GM12865 (cell line): ENCODE measurements at places on chromosomes 16 and 17.

DNA sequence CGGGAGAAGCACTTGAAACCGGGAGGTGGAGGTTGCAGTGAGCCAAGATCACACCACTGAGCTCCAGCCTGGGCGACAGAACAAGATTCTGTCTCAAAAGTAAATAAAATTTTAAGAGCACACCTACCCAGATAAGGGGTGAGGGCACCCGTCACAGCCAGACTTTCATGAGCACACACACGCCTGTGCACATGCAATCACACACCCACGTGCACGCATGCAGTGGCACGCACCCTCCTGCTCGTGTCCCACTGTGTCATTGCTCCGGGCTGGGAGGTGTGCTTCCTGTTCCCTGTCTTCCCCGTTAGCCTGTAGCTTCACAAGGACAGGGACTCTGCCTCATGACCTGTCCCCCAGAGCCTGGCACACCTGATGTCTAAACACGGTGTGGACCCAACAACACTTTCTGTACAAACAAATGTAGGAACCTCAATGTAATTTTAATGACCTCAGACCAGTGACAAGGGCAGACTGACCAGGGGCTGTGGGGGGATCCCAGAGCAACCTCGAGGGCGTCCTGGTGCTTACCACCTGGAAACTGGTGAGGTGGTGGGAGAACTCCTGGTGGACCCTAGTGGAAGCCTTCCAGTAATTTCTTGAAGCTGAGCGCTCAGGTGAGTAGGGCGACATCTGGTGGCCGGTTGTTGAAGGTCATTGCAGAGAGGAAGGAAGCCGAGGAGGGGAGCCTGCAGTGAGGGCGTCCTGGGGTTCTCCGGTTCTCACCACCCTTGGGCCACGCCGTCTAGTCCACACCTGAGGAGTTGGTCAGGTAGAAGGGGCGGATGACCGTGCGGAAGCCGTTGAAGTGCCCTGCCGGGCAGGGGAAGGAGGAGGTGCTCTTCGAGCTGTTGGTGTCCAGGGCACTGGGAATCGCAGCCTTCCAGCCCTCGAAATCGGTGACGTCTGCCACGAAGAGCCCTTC, 8.6 kb downstream of the LGALS3BP start:
- DNase-seq = peak; percentile 77

GRCh38 chr17:80517641-80518040, 27.0 kb upstream of the RPTOR start:
- no peak for DNase-seq

DNA sequence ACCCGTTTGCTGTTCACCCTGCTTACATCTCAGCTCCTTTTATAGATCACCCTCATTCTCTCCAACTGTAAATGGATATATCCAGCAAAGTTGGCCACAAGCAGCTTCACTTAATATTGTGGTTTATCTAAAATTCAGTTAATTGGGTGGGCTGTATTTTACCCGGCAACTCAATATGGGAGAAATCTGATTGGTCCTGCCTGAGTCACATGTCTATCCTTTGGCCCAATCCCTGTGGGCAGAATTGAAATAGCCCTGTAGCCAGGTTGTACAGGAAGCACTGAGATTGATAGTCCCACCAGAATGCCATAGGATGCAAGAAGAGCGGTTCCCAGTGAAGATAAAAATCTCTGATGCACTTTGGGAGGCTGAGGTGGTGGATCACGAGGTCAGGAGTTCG, 73.2 kb downstream of the AIPL1 start:
- no peak for DNase-seq

GRCh38 chr17:2184993-2185931, 118.3 kb downstream of the SMG6 start:
- DNase-seq = no peak

GRCh38 chr17:38857271-38857670, 3.8 kb upstream of the RPL23 start:
- DNase-seq = no peak

- no peak for DNase-seq
Measured at GRCh38 chr16:80958284-80958683, 48.4 kb downstream of the CMC2 start.

GRCh38 chr17:73282629-73283028, 20.9 kb upstream of the CPSF4L start:
- no peak for DNase-seq

- DNase-seq = no peak
Measured at GRCh38 chr16:74773446-74774222, 986 bp downstream of the FA2H start.

GRCh38 chr17:15255713-15256454, 9.2 kb downstream of the PMP22 start:
- no peak for DNase-seq

DNA sequence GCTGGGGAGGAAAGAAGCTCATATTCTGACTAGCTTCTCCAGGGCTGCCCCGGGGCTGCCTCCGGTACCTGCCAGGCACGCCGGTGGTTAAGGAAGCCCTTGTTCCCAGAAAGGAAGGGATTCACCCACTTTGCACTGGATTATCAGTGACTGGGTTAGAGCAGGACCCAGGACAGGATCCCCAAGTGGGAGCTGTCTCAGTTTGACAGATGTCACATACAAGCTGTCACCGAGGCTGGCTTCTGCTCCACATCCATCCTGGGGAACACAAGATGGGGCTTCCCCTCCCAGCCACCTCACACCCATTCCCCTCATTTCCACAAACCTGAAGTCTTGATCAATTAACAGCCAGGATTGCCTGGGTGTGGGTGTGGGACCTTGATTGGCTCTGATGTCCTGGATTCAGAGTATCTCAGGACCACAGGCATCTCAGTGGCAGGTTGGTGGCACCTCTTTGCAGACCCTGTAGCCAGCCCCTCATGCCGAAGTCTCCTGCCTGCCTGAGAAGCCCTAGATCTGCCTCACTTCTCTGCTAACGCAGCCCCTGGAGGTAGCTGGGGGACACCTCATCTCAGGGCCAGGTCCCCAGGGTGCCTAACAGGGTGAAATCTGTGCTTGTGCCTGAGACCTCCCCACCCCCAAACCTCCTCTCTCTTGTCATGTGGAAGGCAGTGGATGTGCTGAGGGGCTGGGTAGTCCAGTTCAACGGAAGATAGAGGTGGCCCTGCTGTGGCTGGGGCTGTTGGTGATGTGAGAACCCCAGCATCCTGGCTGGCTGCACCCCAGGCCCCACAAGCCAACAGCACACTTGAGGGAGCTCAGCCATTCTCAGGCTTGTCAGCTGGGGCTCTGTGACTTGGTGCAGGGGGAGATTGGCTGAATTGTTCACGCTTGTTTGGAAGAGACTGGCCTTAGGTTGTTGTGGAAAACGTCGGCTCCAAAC, 1.4 kb downstream of the CACNG5 start:
- DNase-seq = no peak

GRCh38 chr17:50798424-50799288, 31.3 kb upstream of the ANKRD40CL start:
- no peak for DNase-seq

GRCh38 chr17:78986649-78987328, 7.1 kb upstream of the LGALS3BP start:
- no peak for DNase-seq
